ENCODE measurements at places on chromosomes 4 and X.

GRCh38 chr4:8745005-8745790 is 126.4 kb downstream of the HMX1 start:
- no peak for DNase-seq

DNA sequence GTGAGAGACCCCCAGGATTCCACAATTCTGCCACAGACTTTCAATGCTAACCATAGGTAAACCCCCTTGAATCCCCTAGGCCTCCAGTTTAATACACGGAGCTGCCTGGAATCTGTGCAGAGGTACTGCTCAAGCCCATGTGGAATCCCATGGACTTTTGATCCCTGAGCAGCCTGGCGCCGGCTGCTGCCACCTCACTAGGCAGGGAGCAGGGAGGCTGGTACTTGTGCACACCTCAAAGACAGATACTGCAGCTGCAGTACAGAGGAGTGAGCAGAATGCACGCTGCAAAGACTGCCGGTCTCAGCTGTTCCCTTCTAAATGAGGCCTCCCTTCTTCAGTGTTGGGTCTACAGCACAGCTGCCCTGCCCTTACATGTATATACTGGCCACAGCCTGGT is 79.4 kb downstream of the RPS6KA6 start:
- DNase-seq, result no peak

- no peak for DNase-seq
Observed at GRCh38 chr4:170853422-170854021, 763.8 kb upstream of the AADAT start.

GRCh38 chr4:142095886-142096605 is 459.7 kb downstream of the IL15 start:
- peak; percentile 88 for DNase-seq

DNA sequence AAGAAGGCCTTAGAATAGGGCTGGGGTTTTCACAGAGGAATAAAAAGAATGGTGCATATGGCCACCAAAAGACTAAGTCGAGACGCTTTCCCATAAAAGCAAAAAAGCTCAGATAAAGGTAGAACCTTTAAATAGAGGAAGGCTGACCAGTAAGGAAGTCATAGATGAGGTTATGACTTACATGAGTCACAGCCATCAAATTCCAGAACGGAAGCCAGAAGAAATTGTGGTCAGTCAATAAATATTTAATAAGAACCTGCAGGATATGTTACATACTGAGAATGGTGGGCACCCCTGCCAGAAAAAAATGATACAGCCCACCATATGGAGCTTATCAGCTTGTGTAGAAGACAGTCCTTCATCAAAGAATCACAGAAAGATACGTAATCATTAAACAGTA is 120.1 kb downstream of the MANBA start:
- DNase-seq, result no peak

- DNase-seq, result no peak
Observed at GRCh38 chrX:103919270-103919637, 43.2 kb upstream of the TMSB15B start.

DNA sequence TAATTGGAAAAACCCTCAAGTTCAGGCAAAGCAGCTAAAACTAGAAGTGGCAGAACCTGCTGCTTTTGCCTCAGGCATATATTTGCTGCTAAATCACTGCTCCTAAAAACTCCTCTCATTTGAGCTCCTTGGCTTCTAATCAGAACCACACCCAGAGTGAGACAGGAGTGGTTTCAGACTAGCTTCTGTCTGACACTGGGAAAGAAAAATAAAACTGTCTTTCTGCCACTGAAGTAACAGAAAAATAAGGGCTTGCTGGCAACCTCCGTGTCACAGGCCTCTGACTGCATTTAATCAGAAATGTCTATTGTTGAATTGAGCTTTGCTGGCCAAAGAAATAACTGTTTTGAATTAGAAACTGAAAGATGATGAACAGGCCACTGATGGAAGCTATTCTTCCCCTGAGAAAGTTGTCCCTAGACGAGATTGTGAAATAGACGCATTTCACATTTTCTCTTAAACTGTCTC is 52.1 kb upstream of the RAP2C start:
- DNase-seq, result no peak

DNA sequence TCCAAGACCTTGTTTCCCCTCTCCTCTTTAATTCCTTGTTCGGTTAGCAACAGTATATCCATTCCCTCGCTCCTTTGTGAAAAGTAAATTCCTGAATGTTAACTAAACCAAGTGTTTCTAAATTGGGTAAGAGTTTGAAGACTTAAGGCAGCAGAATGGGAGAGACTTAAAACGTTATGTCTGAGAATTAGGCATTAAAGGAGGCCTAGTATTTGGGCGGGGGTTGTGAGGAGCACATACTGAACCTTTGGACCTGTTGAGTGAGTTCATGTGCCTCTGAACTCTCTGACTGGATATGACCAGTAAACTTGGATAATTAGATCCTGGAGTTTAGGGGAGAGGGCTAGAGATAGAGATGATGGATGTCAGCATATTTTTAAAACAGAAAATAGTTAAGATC is 1.2 kb downstream of the MSMO1 start:
- DNase-seq, result no peak

DNA sequence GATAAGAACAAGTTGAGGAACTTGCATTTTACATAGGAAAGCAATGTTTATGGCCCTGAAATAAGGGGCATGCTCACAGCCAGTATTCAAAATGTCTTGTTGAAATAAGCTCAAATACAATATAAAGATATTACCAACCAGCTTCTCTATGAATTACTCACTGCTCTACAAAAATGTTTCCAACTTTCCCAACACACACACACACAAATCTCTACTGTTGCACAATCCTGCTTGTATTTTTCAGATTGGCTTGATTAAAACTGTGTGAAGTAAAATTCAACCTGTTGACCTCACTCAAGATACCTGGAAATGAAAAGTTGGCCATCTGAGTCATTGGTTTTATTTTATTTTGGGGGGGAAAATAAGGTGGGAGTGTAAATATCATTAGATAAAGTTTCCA is 128.6 kb downstream of the CHIC2 start:
- DNase-seq, result no peak

DNA sequence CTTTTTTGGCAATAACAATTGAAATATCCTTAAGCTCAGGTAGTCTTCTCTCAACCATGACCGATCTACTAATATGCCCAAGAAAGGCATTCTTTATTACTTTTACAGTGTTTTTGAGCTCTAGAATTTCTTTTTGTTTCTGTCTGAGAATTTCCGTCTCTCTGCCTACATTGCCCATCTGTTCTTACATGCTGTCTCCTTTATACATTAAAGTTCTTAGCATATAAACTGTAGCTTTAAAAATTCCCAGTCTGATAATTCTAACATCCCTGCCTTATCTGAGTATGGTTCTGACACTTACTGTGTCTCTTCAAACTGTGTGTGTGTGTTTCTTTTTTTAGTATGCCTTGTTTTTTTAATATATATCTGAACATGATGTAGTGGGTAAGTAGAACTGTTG is 658.1 kb downstream of the GRID2 start:
- no peak for DNase-seq

GRCh38 chr4:24042094-24042493 is 152.2 kb upstream of the PPARGC1A start:
- no peak for DNase-seq

- no peak for DNase-seq
Observed at GRCh38 chr4:78757574-78757973, 18.6 kb upstream of the BMP2K start.

- no peak for DNase-seq
Observed at GRCh38 chr4:89674876-89675459, 162.0 kb downstream of the SNCA start.

DNA sequence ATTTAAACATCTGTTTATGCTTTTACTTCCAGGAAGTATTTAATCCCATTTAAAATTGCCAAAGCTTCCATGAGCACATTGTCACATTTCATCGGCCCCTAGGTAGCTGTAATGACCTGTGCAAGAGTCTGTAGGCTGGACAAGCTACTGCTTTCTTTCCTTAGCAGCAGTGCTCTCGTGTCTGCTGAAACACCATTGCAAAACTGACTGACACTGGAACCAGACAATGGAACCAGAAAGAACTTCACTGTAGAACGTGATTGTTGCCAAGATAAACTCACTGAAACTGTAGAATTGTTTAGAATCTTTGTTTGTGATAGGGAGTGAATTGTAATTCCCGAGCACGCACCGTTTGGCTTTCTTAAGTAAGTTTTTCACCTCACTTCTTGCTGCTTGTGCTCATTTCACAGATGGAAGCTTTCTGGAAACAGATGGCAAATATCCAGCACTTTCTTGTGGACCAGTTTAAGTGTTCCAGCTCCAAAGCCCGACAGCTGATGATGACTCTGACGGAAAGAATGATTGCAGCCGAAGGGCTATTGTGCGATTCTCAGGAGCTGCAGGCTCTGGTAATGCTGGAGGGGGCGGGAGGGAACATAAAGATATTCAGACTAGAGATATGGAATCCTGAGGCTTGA is 36.9 kb downstream of the EVC start:
- peak; percentile 0 for DNase-seq

GRCh38 chr4:121668368-121669162 is 28.2 kb downstream of the ANXA5 start:
- DNase-seq, result no peak

DNA sequence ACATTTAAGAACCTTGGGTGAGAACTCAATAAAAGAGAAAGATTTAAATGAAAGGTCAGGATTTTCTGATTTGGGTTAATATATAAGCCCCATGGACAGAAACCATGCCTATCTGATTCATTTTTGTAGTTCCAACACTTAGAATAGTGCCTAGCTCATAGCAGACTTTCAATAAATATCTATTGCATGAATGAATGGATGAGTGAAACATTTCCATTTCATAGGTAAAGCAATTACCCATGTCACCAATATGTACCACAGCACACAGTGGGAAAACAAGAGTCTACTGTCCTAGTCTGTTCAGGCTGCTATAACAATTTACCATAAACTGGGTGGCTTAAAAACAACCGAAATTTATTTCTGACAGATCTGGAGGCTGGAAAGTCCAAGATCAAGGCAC is 63.9 kb upstream of the PTPN13 start:
- no peak for DNase-seq

GRCh38 chr4:137707102-137707620 is 174.9 kb upstream of the PCDH18 start:
- no peak for DNase-seq

DNA sequence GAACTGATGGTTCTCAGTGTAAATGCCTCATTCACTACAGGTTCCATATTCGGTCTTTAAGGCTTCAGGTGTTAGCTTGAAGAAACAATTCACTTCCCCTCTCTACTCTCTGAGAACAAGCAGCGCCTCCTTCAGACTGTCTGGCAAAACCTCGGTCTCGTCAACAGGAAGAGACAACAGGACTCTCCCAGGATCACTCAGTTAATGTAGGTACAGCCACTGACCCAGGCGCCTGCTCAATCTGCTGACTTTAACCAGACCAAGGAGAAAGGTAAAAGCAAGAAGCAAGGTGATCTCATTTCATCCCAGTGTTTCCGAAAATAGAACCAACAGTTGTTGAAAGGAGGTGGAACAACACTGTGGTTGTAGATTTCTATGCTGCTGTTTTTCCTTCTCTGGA is 102.2 kb downstream of the SLC2A9 start:
- no peak for DNase-seq

- no peak for DNase-seq
Observed at GRCh38 chr4:10690185-10690907, 5.8 kb upstream of the CLNK start.

GRCh38 chrX:155888139-155888538 is 7.0 kb downstream of the VAMP7 start:
- no peak for DNase-seq

DNA sequence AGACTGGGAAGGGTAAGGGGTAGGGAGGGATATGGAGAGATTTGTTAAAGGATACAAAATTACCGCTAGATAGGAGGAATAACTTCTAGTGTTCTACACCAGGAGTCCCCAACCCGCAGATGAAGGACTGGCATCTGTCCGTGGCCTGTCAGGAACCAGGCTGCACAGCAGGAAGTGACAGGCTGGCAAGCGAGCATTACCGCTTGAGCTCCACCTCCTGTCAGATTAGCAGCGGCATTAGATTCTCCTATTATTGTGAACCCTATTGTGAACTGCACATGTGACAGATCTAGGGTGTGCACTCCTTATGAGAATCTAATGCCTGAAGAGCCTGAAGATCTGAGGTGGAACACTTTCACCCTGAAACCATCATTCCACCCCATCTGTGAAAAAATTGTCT is 27.9 kb upstream of the BBS7 start:
- DNase-seq, result no peak

DNA sequence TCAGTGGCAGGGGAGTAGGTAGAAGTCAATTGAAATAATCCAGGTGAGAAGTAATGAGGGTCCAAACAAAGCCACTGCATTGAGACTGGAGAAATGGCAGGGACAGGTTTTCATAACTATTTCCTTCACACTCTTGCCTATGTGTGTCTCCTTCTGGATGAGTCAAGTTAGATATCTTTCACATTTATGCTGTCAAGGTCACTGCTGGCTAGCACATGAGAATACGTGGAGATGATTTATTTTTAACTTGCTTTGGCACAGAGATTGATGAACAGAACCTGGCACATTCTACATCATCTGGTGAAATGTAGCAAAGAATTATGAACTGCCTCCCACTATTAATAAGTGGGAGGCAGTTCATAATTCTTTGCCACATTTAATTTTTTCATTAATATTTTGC is 66.7 kb upstream of the BOD1L1 start:
- DNase-seq, result peak; percentile 6

- no peak for DNase-seq
Observed at GRCh38 chr4:16916031-16916430, 17.6 kb upstream of the LDB2 start.

- DNase-seq, result no peak
Observed at GRCh38 chr4:88002786-88003185, 4.6 kb upstream of the PKD2 start.

DNA sequence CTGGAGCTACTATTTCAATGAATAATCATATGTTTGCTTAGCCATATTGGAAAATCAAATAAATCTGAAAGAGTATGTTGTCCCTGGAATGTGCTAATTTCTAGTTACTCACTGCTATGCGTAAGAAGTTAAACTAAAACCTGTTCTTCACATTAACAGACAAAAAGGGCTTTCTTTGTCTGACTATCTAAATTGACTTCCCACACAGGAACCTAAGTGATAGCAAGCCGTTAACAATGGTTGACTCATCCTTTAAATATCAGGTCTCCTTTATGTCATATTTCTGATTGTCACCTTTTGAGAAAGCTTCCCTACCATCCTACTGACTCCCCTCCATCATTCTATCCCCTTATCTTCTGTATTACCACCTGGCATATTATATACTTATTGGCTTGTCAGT is 81.4 kb downstream of the AMELX start:
- DNase-seq, result no peak

DNA sequence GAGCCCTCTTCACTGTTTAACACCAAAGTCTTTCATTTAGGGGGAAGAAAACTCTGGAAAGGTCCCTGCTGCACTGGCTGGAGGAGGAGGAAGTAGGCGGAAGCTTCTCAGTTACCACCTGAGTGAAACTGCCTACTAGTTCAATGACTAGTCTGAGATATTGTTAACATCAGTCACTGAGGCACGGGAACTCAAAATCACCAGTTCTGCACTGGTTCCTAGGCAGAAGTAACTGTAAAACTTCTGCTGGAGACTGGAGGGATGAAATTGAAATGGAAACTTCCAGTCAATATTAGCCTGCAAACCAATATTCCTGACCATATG is 178.3 kb downstream of the SNCA start:
- DNase-seq, result no peak

GRCh38 chr4:46937493-46937892 is 28.4 kb upstream of the COX7B2 start:
- no peak for DNase-seq

Measured in NCI-H446 (cell line).